Right forelimb (tissue), 1 donor: ENCODE measurements at places on chromosomes 4 and X.

GRCh38 chrX:48306175-48306574, 50.3 kb downstream of the SSX3 start:
- no peak for DNase-seq

- DNase-seq: no peak
These were observed 14.6 kb downstream of the RBBP7 start for GRCh38 chrX:16855363-16856075.

GRCh38 chr4:58163156-58163555, 1053.0 kb upstream of the IGFBP7 start:
- peak; percentile 71 for DNase-seq

- DNase-seq: no peak
These were observed 307.0 kb downstream of the ADGRL3 start for GRCh38 chr4:61507091-61507490.

DNA sequence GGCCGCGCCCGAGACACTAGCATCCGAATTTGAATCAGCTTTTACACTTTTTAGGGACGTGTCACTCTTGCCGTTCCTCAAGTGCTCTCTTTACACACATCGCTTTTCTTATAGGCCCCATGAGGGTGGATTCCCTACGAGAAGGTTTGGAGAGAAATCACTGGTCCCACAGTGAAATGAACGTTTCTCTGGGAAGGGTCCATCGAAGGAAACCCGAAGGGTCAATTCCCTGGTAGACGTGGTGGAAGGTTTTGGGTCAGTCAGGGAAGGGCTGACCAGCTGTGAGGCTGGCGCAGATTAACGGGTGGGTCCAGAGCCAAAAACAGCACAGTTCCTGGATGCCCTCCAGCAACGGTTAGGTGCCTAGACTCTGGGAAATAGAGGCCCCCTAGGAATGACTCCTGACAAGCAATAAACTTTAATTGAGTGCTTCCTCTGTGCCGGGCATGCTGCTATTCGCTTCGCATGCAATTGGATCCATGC, 35.9 kb downstream of the ETDC start:
- DNase-seq: peak; percentile 65
